Breast epithelium (tissue), 4 donors: ENCODE measurements at places on chromosomes 4 and X. TPM values are rescaled to one million over a fixed set of nuclear protein-coding genes. Genes with fewer than 3 reads are reported as not detected.

The TLR10 gene
- total RNA-seq = 1.3 TPM

The EXOSC9 gene
- total RNA-seq = 23.4 TPM

The PASD1 gene
- total RNA-seq = not detected

The THAP6 gene
- total RNA-seq = 25.9 TPM

The WDFY3 gene
- total RNA-seq = 156 TPM

The MAGEC2 gene
- not detected for total RNA-seq

The STK26 gene
- 19.2 TPM for total RNA-seq

The KLB gene
- 2.0 TPM for total RNA-seq

The MFAP3L gene
- 87.4 TPM for total RNA-seq

The WDR19 gene
- 65.6 TPM for total RNA-seq

The C4orf51 gene
- total RNA-seq = not detected

The HPGD gene
- 9.8 TPM for total RNA-seq

The GYPE gene
- 2.1 TPM for total RNA-seq

The RHOXF2B gene
- not detected for total RNA-seq

The GSX2 gene
- total RNA-seq = not detected

The NEXMIF gene
- total RNA-seq = 1.8 TPM

The TMSB15B gene
- total RNA-seq = 9.5 TPM

The FDCSP gene
- total RNA-seq = 13.4 TPM

The STS gene
- total RNA-seq = 17.0 TPM
